ENCODE measurements at places on chromosomes 5 and 9.

DNA sequence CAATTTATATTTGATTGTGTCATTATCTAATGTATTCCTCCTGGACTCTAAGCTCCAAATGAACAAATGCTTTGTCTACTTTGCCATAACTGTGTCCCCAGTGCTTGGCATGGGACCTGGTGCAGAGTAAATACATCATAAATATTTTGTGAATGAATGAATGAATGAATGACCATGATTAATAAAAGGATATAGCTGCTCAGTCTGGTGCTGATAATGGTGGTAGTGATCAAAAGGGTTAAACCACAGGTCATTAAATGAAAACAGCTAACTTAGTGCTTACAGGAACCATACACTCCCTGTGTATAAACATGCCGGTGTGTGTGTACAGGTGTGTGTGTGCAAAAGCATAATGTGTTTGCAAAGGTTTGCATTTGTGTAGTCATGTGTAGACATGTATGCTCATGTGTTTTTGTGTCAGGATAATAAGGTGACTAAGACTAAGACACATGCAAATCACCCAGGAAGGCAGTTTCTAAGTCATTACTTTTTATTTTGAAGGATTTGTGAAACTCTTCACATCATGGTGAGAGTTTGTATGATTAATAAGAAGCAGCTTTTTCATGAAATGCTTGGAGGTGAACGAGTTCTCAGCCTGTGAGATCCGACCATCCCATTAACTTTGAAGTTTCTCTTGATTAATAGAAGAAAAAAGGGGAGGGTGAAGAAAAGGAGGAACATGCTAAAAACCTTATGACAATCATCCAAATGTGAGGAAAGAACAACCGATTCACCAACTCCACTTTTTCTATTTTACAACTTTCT, 24.6 kb downstream of the SPARC start:
- DNase-seq = no peak

DNA sequence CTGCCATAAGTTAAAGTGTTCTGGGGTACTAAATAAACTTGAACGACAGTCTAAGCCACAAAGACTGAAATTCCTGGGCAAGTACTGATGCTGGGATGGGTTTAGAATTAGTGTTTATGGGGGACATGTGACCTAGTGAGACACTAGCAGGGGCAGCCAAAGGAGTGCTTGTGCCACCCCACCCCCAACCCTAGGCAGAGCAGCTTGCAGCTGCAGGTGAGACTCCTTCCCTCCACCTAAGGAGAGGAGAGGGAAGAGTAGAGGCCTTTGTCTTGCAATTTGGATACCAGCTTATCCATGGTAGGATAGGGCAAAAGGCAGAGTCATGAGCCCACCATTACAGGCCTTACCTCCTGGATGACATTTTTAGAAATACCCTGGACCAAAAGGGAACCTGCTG, 28.7 kb upstream of the PDE4D start:
- no peak for DNase-seq

DNA sequence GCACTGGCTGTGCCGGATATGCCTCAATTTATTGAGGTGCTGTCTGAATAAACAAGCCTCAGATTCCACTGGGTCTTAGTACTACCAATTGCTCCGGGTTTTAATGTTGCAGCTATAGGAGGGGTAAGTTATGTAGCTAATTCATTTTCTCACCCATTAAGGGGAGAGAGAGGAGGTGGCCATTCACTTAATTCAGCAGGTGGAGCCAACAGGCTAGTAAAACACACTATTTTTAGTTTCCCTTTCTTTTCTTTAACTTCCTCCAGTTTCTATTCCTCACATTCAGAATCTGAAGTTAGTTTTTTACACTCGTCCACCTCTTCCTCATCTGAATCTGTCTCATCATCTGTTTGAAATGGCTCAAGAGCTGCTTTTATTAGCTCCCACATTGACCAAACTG, 105.6 kb upstream of the CDH10 start:
- no peak for DNase-seq

GRCh38 chr9:128724744-128725211, 851 bp upstream of the ZDHHC12 start:
- DNase-seq = no peak

GRCh38 chr5:41908374-41909079, 4.4 kb downstream of the RIMOC1 start:
- no peak for DNase-seq

Data from stimulated activated CD8-positive, alpha-beta memory T cell treated with anti-CD3 and anti-CD28 coated beads, Interleukin-4, amount 100 ng/mL, for 1 hour (primary cell).